Cortex of kidney (tissue), 1 donor: ENCODE measurements at places on chromosomes 12 and 14.

- DNase-seq: no peak
Measured at GRCh38 chr12:67710582-67710981, 62.0 kb downstream of the DYRK2 start.

DNA sequence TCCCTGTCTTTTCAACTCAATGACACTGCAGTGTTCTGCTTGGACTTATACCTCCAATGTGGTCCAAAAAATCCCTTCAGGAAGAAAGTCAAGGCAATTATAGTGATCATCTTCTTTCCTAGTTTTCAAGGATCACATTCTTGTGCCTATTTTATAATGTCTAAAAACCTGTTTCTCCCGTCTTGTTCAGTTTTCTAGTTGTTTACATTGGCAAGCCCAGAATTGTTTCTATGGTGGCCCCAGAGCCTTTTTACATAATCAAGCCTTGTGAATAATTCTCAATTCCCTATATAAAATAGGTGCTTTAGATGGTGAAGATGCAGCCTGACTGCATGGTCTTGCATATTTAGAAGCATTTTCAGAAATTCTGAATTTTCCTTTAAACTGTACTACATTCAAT, 14.5 kb upstream of the LDHB start:
- DNase-seq: no peak

DNA sequence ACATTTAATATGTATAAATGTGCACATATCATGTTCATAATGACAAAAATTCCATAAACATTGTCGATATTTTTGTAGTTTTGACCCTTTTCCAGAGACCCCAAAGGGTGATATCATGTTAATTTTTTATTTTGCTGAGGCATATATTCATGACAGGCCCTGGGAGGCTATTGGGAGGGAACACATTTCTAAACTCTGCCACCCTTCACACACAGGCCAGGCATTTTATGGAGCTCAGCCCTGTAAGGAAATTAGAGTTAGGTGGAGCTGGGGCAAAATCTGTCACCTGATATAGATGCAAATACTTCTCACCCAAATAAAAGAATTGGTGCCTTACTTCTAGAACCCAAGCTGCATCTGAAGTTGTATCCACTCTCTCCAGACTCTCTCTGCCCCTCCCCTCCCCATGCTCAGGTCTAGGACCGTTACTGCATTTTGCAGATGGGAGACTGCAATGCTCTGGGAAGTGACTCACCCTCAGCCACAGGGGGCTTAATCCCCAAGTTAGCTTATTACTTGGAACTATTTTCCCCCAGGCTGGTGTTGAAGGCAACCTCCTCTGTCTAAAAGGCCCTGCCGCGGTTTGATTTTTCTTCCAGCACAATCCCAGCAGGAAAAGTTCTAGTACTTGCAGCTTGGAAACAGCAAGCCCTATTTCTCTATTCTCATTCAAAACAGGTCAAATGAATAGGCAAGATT, 238.9 kb downstream of the EMP1 start:
- DNase-seq: no peak

- DNase-seq: no peak
Measured at GRCh38 chr12:23204933-23205778, 580.2 kb downstream of the ETNK1 start.

DNA sequence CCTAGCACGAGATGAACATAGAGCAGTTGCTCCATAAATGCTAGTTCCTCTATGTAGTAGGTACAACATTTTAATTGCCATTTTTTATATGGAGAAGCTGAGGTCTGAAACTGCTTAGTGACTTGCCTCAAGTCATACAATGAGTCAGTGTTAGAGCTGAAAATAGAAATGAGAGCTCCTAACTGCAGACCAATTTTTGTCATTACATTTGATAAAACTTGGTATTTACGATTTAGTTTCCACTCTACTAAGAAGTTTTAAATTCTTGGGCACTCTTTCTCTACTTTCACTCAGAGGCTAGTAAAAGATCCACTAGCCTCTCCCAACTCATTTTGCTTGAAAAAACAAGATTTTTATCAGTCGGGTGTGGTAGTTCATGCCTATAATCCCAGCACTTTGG, 8.1 kb upstream of the TMED10 start:
- no peak for DNase-seq

DNA sequence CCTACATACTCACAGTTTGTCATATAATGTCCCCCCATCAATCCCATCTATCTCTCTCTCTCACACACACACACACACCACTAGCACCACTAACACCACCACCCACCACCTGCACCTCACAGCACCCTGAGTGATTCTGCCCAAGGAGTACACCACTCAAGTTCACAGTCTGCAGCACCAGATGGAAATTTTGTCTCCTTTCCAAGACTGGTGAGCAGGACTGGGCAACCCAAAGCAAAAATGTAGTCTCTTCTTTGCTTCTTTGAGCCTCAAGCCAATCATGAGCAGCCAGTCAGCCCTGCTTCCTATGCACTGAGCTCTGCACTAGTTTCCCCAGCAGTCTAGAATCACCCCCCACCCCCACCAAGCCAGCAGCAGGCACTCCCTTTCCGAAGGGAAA, 15.0 kb upstream of the ARMH4 start:
- DNase-seq: no peak

GRCh38 chr12:127896661-127897060, 370.3 kb upstream of the TMEM132C start:
- DNase-seq: no peak

- DNase-seq: no peak
Measured at GRCh38 chr12:12378616-12379015, 21.7 kb downstream of the BORCS5 start.

DNA sequence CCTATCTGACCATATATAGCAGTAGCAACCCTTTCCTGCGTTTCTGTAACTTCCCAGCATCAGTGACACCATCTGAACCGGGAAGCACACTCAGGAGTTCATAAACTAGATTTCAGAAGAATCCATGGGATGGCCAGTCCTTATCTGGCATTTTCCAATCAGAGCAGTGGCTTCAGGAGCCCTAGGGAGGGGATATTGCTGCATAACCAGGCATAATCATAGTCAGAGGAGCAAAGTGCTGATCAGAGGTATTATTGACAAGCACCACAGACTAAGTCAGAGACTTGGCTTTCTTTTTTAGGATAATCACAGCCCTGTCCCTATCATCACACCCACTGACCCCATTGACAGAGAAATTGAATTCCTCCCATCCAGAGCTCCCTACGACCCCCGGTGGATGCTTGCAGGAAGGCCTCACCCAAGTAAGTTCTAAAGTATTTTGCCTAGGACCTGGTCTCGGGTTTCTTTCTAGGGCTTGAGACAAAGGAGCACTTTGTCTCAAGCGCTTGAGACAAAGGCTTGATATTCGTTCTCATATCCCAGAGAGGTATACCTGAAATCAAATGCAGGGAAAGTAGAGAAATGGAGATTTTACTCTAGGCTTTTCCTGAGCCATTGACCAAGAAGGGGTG, 55.1 kb downstream of the FOXN4 start:
- DNase-seq: no peak

- DNase-seq: no peak
Measured at GRCh38 chr14:75435473-75435872, 7.7 kb downstream of the JDP2 start.
